ENCODE measurements at places on chromosomes 7 and 10. TPM values are rescaled to one million over a fixed set of nuclear protein-coding genes. Genes with fewer than 3 reads are reported as not detected.

The PTF1A gene
- polyA plus RNA-seq = not detected

The FANK1 gene
- polyA plus RNA-seq = 1.2 TPM

The WBP1L gene
- polyA plus RNA-seq = 64.1 TPM

The IFIT1B gene
- polyA plus RNA-seq = not detected
